Stimulated activated naive B cell treated with anti-CD40 and anti-IgM and Interleukin-4, amounts not matched to agents 10 μg/mL and 1 μg/mL and 100 μg/mL, for 72 hours (primary cell): ENCODE measurements at places on chromosomes 6 and 20.

GRCh38 chr20:16124911-16125776, 448.1 kb downstream of the KIF16B start:
- DNase-seq, result no peak

- DNase-seq, result no peak
Observed at GRCh38 chr6:137000825-137001224, 43.9 kb downstream of the IL20RA start.

GRCh38 chr20:62168061-62168460, 14.8 kb upstream of the MTG2 start:
- DNase-seq, result no peak

GRCh38 chr6:31712296-31712695, 2.9 kb upstream of the LY6G6D start:
- no peak for DNase-seq

- no peak for DNase-seq
Observed at GRCh38 chr20:49275636-49276035, 2.2 kb downstream of the ZNFX1 start.

DNA sequence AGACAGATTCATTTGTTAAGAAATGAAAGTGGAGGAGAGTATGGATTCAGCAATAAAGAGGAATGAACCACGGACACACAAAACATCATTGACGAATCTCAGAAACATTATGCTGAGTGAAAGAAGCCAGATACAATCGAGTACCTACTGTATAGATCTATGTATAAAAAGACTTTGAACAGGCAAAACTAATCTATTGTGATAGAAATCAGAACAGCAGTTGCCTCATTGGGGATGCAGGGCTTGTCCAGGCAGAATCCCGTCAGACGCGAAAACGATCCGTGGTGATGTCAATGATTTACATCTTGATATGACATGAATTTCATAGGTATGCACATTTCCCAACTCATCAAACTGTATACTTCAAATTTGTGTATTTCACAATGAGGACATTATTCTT, 265.2 kb downstream of the CBLN4 start:
- DNase-seq, result no peak

DNA sequence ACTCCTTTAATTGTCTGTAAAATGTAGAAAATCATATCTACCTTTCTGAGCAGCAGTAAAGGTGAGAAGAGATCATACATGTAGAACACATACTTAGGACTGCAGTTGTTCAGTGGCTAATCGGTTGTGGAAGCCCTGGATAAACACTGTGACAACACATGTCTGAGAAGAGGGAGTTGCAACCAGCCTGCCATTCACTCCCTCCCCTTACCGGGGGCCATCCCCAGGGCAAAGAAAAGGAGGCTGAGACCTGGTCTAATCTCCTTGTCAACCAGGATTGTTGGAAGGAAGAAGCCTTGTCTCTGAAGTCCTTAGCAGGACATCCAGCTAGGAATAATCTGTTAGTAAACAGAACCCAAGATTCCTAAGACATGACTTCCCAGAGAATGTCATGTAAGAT, 462.5 kb upstream of the AGPAT4 start:
- no peak for DNase-seq

- peak; percentile 25 for DNase-seq
Observed at GRCh38 chr20:25294459-25295385, 46.8 kb downstream of the PYGB start.

GRCh38 chr6:125953502-125953875, 3.1 kb upstream of the HINT3 start:
- no peak for DNase-seq

DNA sequence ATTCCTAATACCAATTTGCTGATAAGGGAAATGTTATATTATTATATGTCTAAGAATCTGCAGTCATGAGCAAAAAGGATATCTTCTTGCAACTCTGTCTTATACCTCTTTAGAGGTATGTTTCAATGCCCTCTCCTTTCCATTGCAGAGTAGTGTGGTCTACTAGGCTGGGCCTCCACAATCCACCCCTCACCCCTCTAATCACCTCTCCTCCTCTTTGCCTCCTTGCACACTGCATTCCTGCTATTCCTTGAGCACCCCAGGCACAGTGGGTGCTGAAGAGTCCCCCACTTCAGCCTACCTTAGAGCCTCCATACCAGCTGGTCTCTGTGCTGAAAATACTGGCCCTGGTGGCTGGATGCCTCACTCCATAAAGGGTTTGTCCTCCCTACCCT, 26.9 kb downstream of the ARMC2 start:
- no peak for DNase-seq

GRCh38 chr6:36025932-36026327, 1.5 kb upstream of the SLC26A8 start:
- no peak for DNase-seq

- DNase-seq, result no peak
Observed at GRCh38 chr6:81783893-81784292, 31.4 kb upstream of the TENT5A start.

DNA sequence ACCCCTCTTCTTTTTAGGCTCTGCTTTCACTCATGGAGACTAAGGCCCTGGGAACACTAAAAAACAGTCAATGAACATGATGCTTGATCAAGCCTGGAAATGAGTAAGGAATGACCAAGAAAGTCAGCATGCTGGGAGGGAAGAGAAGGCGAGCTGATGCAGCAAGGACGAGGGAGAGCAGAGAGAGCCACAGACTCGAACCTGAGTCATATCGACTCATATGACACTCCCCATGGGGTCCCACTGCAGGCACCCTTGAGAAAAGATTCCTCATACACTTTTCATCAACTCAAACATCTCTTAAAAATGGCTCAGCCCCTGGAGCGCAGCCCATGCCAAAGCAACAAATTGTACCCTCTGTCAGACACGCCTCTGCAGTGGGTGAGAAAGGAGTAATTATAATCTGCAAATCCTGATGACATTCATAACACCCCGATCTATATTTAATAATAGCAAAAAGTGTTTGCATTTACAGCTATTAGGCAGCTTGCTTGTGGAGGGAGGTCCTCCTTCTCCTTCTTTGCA, 127.2 kb downstream of the F13A1 start:
- no peak for DNase-seq

- no peak for DNase-seq
Observed at GRCh38 chr6:162262466-162263196, 464.9 kb downstream of the PRKN start.

DNA sequence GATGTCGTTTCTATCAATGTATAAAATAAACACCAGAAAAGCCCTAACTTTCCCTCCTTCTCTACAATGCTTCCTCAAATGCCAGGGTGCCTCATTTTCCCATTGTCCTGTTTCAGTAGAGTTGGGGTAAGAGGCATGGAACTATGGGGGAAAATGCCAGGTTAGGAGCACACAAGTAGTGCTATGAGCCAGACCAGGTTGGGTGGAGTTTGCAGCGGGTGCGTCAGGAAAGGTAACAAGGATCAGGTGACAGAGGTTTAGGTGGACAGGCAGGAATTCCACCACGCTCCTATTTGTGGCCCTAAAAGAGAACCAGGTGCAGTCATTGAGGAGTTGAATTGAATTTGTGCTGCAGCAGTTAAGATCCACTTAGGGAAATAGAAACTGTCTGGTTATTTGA, 36.5 kb downstream of the SYTL3 start:
- no peak for DNase-seq

- peak; percentile 80 for DNase-seq
Observed at GRCh38 chr6:30955367-30956042, 14.7 kb downstream of the MUCL3 start.

- DNase-seq, result no peak
Observed at GRCh38 chr20:1508574-1508973, 17.4 kb upstream of the SIRPB2 start.

DNA sequence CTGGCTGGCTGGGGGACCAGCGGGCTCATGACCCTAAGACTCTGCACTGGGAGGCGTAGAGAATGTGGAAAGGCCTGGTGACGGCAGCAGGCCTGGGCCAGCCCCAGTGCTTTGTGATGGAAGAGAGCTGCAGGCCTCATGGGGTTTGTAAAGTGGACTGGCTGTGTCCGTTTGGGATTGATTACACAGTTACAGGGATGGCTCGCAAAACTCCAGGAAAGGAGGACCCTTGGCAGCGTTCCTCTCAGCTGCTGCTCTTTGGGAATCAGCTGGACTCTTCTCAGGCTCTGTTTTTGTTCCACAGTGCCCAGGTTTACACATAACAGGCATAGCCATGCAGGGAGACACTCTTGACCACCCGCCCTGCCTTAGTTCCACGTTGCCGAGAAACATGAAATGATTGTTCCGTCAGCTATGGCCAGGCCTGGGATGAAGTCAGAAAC, 89.0 kb downstream of the SLX4IP start:
- DNase-seq, result no peak
